Gastroesophageal sphincter (tissue), 4 donors: ENCODE measurements at places on chromosomes 7 and 10.

- no peak for ATAC-seq
Observed at GRCh38 chr10:10878963-10879362, 138.7 kb upstream of the CELF2 start.

DNA sequence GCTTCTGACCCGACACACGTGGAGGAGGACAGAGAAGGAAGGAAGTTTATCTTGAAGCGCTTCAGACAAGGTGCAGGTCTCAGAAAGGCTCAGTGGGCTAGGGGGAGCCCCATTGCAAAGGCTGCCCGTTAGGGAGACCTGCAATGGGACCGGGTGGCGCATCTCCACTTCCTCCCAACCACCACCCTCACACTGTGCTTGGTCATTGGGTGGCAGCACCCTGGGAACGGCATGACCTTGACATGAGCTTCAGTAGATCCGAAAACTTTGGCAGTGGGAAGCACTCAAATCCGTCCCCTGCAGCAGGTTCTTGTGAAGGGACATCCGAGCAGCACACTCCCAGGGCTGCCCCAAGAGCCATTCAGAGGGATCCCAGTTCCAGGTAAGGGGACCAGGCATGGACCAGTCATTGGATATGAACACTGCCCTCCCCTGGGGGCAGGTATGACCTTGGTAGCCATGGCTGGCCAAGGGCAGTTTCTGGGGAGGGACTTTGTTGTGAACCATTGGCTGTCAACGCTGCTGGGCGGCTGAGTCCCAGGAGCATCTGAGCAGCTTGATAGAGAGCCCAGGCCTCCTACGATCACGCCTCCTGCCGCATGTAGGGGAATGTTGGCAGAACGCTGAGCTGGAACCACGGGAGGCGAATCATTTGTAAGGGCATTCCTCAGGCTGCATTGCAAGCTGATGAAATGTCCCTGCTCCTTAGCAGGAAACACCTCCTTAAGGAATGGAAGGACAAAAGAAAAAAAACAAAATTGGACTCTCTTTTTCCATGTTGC, 31.7 kb downstream of the GALNTL5 start:
- no peak for ATAC-seq

GRCh38 chr7:111820121-111820520, 257.8 kb upstream of the IMMP2L start:
- no peak for ATAC-seq

GRCh38 chr10:113993489-113993991, 50.1 kb upstream of the ADRB1 start:
- peak; percentile 16 for ATAC-seq
